ENCODE measurements at places on chromosomes 16 and 17. TPM values are rescaled to one million over a fixed set of nuclear protein-coding genes. Genes with fewer than 3 reads are reported as not detected.

Gene SLC5A2
- total RNA-seq, result not detected

Gene GALR2
- not detected for total RNA-seq

Gene CLEC18B
- 0.41 TPM for total RNA-seq

Gene STH
- total RNA-seq, result 1.7 TPM

Gene MYOCD
- 6.9 TPM for total RNA-seq

Gene ARHGAP44
- 3.4 TPM for total RNA-seq

Gene ORMDL3
- 38.1 TPM for total RNA-seq

Gene PDILT
- total RNA-seq, result not detected

Gene JPT1
- 97.4 TPM for total RNA-seq

Gene P3H4
- 40.8 TPM for total RNA-seq

Gene WNT9B
- total RNA-seq, result not detected

Gene ANKS3
- 20.7 TPM for total RNA-seq

Gene MYO15A
- 0.21 TPM for total RNA-seq

Gene CDK5RAP3
- total RNA-seq, result 76.5 TPM

Gene PEMT
- 31.4 TPM for total RNA-seq

Gene TBC1D3
- total RNA-seq, result not detected

Gene ATP1B2
- total RNA-seq, result 0.92 TPM

Gene CAMKK1
- total RNA-seq, result 6.1 TPM

Gene ALDH3A1
- 17.1 TPM for total RNA-seq

Gene CRHR1
- 0.41 TPM for total RNA-seq

Gene TMEM204
- 19.3 TPM for total RNA-seq

Gene RNF222
- total RNA-seq, result 0.21 TPM

Gene BIRC5
- total RNA-seq, result 20.1 TPM
